ENCODE measurements at places on chromosomes 12 and 14.

GRCh38 chr14:66701813-66702212 lies 193.9 kb downstream of the GPHN start:
- no peak for DNase-seq

GRCh38 chr14:22052795-22053194 lies 379.2 kb upstream of the OR4E1 start:
- peak; percentile 1 for DNase-seq

- DNase-seq: no peak
Measured at GRCh38 chr12:9786726-9787717, 26.3 kb upstream of the CD69 start.

DNA sequence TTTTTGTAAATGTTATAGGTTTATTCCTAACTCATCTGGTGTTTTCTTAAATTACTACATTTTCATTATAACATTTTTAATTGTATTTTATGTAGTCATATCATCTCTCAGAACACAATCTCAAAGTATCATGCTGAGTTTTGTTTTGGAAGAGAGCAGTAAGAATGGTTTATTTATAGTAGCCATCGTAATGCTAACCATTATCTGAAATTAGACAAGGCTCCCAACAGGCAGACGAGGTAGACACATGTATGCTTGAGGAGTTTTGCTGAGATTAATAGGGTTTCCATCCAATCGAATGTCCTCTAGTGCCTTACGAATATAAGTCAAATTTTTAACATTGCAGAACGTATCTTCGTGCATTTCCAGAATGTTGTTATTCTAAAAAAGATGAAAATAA lies 9.0 kb upstream of the CCER1 start:
- DNase-seq: no peak

DNA sequence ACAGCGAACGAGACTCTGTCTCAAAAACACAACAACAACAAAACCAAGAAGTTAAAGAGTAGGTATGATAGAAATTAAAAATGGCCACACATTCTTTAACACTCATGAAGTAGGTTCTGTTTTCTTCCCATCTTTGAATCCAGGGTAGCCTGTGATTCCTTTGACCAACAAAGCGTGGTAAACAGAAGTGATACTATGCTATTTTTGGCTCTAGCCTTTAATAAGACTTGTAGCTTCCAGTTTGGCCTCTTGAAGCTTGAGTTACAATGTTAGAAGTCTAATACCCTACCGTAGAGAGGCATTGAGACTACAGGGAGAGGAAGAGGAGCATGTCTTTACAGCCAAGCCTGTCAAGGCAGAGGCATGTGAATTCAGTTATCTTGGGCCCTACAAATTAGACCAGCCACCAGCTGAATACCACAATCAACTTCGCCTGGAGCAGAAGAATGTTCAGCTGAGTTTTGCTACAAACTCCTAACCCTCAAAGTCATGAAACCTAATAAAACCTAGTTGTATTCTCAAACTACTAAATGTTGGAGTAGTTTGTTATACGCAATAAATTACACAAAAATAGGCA lies 4.9 kb upstream of the NEMF start:
- no peak for DNase-seq

DNA sequence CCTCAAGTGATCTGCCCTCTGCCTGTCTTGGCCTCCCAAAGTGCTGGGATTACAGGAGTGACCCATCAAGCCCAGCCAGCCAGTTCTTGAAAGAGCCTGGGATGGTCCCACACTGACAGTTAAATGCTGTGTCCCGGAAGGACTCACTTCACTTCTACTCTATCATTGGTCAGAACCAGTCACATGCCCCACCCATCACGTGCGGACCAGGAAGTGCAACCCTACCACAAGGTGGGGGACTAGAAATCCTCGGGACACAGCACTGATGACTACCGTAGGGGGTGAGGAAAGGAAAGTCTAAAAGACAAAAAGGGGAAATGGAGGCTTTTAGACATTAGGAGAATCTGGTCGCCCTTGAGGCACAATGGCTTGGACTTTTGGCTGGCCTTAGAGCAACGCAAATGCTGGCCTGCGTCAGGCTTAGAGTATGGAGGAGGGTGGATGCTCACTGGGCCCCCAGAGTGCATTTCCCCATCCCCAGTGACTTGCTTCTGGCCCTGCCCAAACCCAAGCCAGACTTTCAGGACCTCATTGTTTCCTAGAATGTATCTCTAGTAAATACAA lies 207.7 kb downstream of the TTC8 start:
- DNase-seq: no peak

DNA sequence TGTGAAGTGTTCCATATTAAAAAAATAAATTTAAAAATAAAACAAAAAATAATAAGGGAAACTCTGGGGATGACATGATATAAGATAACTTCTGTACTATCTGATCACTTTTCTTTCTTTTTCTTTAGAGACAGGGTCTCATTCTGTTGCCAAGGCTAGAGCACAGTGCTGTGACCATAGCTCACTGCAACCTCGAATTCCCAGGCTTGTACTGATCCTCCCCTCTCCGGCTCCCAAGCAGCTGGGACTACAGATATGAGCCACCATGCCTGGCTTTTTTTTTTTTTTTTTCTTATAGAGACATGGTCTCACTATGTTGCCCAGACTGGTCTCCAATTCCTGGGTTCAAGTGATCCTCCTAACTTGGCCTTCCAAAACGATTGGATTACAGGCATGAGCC lies 10.4 kb upstream of the MIPOL1 start:
- DNase-seq: no peak

- no peak for DNase-seq
Measured at GRCh38 chr14:69904246-69904645, 25.0 kb downstream of the SMOC1 start.

GRCh38 chr14:96403409-96403808 lies 11.5 kb downstream of the AK7 start:
- no peak for DNase-seq

All from Caki2 (cell line).